Stimulated activated CD8-positive, alpha-beta memory T cell treated with anti-CD3 and anti-CD28 coated beads, Interleukin-7, amount 100 ng/mL, for 1 hour (primary cell): ENCODE measurements at places on chromosomes 2 and 18.

GRCh38 chr2:42359965-42360483 is 993 bp downstream of the COX7A2L start:
- DNase-seq = no peak

DNA sequence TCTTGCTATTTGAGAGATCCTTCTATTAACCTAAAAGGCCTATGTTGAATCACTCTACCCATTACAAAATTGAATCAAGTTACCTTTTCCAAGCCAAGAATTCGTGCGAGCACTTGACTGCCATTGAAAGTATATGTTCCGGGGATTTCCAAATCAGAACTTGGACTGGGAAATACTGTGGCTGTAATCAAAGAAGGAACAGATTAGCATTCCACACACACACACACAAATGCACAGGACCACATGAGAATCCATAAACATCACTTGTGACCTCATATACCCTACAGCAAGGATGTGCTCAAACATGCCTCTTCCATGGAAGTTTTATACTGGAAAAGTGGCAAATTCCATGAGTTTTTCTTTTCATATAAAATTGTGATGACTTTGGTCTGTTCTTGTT is 86.0 kb downstream of the ABCA12 start:
- DNase-seq = no peak

DNA sequence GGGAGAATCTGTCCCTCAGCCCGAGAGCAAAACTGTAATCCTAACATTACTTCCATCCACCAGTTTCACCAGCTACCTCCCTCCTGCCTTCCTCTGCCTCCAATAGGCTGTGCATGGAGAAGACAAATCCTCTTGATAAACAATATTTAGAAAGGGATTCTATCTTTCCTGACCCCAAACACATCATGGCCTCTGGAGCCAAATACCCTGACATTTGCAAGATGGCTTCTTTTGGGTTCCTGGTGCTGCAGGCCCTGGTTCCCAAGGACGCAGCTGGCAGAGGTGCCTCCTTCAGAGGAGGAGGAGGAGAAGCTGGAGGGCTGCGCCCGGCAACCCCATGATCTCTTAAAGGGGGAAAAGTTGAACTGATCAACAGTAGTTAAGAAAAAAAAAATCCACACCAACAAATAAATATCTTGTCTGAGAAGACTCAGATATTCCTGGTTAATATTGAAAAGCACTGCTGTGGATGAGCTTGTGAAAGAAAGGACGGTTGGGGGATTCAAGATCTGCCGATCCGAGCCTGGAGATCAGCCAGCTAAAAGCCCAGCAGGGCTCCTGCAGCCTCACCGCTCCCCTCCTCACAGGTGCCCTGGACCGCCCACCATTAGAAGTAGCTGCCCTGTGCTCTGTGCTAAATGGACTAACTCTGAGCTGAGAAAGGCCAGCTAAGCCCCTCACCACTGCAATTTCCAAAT is 116.8 kb downstream of the MSH2 start:
- DNase-seq = no peak

DNA sequence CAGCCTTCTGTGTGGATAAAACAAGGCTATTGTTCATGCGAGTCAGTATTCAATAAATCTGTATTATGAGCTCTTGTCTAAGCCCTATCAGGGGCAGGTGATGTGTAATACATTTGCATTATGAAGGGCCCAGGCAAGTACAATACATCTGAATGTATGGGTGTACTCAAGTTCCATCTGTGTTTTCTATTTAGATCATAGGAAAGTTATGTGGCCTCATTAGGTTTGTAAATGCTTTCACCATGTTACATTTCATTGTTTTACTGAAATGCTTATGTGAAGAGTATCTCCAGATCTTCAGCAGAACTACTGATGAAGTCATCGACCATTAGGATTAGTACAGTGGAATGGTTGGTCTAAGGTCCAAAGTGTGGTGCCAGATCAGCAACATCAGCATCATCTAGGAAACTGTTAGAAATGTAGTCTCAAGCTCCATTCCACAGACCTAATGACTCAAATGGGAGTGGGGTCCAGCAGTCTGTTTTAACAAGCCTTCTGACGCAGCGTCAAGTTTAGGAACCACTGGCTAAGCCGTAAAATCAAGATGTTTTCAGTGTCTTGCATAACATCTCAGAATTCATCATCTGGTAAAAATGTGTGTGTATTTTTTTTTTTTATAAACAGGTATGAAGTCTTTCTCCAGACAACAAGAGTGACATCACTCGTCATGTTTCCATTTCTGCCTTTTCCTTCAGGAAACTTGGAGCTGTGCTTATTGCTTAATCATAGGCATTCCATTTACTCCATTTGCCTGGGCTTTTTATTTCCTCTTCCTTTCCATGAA is 80.5 kb downstream of the LYPD6 start:
- DNase-seq = no peak

GRCh38 chr2:112029164-112029563 is 25.9 kb upstream of the TMEM87B start:
- DNase-seq = no peak

DNA sequence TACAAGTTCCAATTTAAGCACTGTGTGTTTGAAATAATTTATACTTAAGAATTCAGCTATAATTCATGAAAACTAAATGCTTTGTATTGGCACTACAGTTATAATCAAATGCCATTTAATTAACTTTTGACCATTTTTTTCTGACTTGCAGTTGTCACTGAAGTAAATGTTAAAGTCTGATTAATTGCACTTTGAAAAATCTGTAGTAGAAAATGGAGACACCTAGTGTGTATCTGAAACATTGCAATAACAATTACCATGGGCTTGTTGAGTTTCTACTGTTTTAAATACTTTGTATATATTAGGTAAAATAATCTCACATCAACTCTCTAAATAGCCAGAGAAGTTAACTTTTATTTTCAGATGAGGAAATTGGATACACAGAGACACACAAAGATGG is 458.6 kb upstream of the FSIP2 start:
- no peak for DNase-seq

- no peak for DNase-seq
Measured at GRCh38 chr2:2107141-2107540, 223.9 kb downstream of the MYT1L start.

DNA sequence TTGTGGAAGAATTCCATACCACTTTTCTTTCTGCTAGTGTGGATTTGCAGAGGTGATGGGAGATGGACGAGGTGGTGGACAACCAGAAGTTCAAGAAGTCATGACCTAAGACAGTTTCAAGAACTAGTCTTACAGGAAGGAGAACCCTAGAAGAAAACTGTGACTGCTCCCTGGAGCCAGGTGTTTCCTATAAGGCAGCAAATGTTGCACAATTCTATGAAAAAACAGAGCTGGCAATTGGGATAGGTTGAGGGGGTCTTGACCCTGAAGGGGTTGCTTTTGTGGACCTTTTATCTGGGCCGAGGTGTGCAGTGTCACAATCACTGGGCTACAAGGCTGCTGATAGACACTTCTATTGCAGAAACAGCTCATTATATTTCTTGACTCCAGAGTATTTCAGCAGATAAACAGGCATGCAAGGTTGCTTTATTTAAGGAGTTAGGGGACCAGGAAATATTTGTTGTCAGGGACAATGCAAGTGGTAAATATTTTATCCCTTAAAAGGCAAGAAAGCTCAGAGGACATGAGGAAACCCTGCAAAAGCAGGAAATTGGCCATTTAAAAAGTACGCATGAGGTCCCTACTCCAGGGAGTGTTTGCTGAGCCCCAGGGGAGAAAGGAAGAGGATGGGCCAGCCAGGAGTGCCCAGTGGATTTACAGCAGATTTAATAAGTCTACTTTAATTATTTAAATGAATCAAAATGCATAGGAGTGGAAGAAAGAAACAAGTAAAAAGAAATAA is 22.9 kb downstream of the APCDD1 start:
- DNase-seq = no peak

DNA sequence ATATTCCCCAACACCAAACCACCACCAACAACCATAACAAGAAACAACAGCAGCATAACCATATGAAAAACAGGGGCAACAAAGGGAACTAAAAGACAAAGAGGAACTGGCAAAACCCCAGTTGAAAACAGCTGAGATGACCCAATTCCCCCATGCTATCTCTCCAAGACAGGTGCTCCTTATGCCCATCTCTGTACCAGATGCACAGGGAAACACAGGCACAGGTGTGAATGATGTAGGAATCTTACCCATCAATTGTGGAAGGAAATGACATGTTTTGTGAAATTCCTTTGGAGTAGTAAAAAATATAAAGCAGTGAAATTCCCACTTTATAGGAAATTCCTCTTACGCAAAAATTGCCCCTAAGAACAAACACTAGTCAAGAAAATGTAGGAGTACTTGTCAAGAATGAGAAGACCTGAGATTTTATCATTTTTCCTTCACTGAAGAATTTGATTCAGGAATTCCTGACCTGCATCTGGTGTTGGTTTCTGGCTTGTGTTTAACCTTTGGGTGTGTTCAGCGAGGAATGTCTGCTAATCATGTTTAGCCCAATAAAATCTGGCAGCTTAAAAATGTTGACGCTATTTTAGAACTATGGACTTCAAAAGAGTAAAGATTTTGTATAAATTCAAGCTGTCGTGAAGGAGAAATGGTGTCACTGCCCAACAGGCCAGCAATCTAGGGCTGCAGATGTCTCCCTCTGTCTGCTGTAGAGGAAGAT is 67.7 kb upstream of the ARHGAP28 start:
- no peak for DNase-seq

DNA sequence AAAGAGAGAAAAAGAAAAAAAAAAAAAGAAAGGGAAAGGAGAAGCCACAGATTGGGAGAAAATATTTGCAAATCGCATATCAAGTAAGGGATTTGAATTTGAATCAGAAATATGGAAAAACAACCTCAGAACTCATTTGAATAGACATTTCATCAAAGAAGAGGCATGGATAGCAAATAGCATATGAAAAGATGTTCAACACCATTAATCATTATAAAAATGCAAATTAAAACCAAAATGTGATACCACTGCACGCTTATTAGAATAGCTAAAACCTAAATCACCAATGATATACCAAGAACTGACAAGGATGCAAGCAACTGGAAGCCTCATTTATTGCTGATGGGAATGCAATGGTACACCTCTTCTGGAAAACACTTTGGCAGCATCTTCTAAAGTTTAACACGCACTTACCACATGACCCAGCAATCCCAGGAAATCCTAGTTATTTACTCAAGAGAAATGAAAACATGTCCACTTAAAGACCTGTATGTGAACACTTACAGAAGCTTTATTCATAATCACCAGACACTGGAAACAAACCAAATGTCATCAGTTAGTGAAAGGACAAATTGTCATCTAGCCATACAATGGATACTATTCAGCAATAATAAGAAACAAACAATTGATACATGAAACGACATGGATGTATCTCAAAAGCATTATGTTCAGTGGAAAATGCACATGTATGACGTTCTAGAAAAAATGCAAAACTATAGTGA is 10.3 kb downstream of the DNER start:
- DNase-seq = no peak

DNA sequence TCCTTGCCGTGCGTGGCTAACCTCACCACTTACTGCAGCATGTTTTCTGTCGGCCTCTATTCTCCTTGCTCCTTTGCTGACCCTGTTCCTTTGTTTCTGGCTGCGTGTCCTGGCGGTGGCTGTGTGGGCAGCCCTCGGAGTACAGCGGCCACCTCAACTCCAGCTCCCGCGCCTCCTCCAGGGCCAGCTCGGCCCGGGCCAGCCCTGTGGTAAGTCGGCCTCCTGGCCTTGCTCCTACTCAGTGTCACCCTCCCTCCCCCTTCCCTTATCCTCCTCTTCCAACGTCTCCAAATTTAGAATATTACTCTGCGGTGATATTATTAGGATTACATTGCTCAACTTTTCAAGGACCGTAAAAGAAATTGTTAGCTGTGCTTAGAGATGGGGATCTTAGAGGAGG is 59.5 kb upstream of the RBM44 start:
- no peak for DNase-seq
